Sigmoid colon (tissue), 7 donors: ENCODE measurements at places on chromosomes 11 and 22. TPM values are rescaled to one million over a fixed set of nuclear protein-coding genes. Genes with fewer than 3 reads are reported as not detected.

DNA sequence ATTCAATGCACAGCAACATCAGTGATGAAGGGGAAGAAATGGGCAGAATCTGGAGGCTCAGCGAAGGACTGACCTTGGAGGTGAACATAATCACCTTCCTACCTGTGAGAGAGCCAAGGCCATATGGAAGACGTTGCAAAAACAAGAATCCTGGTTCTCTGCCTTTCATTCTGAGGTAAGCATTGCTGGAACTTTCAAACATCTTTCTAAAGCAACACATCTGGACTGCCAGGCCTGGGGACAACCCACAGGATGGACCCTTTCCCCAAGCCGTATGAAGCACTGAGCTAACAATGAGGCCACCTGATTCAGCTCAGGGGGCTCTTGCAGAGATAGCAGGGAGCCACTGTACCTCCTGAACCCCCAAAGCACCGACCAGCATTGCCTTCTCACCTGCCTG lies 70.5 kb downstream of the ETS1 start:
- DNase-seq = no peak

GRCh38 chr11:13917264-13917663 lies 45.3 kb upstream of the SPON1 start:
- no peak for DNase-seq

SYT8 gene
- total RNA-seq = not detected

- DNase-seq = no peak
Observed at GRCh38 chr22:36924151-36924698, 10.8 kb downstream of the CSF2RB start.

OR8G5 gene
- total RNA-seq = not detected

DNA sequence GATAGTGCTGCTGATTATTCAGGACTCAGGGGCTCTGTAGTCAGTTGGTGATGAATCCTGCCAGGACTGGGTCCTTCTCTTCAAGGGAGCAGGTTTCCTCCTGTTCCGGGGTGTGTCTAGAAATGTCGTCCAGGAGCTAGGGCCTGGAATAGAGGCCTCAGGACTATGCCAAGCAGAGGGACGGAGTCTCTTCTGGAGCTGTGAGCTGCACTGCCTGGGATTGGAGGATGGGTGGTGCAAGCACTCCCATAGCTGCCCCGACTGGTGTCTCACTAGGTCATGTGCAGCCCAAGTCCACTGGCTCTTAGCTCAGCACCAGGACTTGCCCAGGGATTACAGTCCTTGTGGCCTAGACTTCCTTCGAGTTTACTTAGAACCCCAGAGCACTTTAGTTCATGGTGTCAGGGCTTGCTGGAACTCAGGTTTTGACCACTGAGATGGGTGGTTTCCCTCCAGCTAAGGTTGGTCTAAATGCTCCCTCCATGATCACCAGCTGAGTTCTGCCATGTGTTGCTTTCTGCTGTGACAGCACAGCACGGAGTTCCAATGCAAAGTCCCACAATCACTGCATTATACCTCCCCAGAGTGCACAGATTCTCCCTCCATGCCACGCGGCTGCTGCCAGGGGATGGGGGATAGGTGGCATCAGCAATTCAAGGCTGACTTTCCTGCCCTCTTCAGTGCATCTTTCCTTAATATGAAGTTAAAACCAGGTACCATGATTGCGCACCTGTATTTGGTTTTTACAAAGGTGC lies 42.6 kb upstream of the SHANK2 start:
- no peak for DNase-seq

DNA sequence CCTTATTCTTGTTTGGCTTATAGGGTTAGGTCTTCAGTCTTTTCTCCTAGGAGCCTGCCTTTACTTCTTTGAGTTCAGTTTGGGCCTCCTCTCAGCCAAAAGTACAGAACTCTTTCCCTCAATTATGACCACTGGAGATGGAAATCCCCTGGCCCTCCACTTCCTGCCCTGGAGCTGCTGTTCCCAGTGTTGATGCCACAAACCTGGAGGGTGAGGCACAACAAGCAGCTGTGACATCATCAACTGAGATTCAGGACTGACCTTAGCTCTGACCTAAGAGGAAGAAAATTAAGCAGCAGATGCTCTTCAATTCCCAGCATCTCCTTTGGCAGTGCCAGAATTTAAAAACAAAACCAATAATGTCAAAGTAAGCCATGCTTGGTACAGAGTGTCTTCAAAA lies 3.0 kb downstream of the ABTB2 start:
- DNase-seq = no peak

GRCh38 chr11:74280494-74280893 lies 30.9 kb downstream of the P4HA3 start:
- no peak for DNase-seq

GRCh38 chr11:70625582-70626518 lies 227.5 kb downstream of the CTTN start:
- no peak for DNase-seq

HTR3A gene
- 1.6 TPM for total RNA-seq
